ENCODE measurements at places on chromosomes 3 and 15.

DNA sequence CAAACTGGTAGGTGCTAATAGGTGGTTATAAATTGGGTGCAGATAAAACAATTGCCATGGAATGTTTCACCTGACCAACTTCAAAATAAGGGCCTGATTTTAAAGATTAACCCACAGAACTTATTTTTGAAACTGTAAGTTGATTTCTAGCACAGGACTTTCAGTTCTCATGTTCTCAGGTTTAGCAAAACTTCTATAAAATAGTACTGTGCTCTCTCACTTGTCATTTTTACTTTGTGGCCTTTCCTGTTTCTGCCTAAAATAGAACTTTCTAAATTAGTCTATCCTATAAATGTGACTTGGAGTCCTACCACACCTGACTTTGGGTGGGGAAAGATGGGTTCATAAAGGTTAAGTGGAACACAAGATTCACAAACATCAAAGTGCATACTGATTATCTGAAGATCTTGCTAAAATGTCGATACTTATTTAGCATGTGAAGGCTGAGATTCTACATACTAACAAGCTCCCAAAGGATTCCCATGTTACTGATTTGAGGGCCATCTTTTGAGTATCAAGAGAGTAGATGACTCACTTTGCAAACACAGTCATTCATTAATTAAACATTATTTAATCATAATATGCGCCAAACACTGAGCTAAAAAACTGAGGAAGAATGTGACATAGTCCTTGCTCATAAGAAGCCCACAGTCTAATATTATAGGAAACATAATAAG is 38.6 kb downstream of the BTLA start:
- no peak for DNase-seq

GRCh38 chr3:62688050-62688449 is 187.2 kb downstream of the CADPS start:
- no peak for DNase-seq

DNA sequence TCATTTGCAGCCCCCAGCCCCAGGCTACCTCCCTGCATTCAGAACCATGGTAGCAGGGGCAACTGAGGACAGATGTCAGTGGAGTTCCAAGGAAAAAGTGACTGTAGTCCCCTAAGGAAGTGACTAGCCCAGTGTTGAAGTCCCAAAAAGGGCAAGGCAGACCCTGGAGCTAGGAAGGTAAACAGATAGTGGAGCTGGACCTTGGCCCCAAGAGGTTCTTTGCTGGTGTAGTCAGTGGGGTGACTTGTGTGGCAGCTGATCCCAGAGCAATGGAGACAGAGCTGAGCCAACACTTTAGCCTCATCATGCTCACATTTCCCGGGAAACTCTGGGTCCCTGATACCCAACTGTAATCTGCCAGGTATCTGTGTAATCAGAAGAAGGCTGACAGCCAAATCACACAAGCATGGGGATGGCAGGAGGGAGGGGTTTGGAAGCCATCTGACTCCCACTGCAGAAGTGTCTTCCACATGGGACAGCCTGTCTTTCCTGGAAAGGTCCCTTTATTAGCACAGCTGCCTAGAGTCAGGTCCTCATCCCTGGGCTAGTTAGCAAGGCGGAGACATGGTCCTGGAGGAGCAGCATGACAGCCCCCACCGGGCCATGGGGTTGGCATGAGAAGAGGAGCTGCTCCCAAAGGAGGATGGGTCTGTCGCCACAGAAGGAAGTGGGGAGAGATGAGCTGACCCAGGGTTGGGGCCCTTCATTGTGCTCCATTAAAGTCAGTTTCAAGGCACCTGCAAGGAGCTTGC is 39.8 kb downstream of the PXYLP1 start:
- no peak for DNase-seq

GRCh38 chr3:164779816-164780215 is 298.5 kb downstream of the SI start:
- DNase-seq: no peak

DNA sequence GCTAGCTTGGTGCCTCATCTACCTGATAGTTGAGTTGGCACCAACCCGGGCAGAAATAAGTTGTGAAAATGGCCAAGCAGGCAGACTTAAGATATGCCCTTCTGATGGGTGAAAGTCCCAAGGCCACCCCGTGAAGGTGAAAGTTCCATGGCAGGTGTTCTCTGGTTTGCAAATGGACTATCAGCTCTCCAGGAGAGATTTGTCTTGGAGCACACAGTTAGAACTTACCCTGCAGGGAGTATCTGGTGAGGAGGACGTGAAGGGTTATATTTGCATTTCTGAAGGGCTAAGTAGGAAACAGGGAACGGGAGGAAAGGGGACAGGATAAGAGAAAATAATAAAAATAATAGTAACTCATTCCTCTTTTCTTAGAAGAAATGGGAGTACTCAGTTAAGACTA is 220.5 kb downstream of the TP63 start:
- DNase-seq: no peak

DNA sequence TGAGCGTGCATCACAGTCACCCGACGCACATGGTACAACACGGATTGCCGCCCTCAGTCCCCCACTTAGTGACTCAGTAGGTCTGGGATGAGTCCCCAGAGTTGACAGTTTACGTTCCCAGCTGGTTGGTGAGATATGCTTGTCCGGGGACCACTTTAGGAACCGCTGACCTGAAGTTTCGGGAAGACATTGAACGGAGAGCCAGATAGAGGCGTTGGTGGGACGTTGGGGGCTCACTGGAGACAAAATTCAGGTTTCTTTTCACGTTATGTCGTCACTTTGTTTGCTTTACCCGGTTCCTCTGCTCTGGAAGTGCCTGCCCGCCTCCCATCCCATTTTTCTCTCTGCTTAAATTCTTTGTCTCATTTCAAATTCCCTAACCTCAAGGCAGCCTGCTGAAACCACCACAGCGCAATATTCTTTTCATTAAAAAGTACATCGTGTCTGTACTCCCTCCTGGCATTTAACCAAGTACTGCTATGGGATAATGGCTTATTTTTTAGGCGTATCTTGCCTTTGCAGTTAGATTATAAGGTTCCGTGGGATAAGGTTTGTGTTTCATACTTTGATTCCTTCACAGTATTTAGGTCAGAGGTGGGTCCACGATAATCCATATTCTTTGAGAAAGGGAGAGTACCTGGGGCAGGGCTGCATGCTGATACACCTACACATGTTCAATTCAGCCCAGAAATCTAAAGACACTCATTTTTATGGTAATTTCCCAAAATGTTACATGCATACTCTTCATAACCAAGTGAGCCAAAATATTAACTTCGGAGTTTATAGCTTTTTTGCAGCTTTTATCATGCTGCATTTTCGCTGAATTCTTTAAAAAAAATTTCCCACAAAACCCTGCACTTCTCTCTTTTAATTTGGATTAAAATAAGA is 921 bp downstream of the LMLN start:
- no peak for DNase-seq

GRCh38 chr3:30795176-30795575 is 99.3 kb downstream of the GADL1 start:
- no peak for DNase-seq

- no peak for DNase-seq
Observed at GRCh38 chr3:155230382-155230781, 63.1 kb downstream of the STRIT1 start.

DNA sequence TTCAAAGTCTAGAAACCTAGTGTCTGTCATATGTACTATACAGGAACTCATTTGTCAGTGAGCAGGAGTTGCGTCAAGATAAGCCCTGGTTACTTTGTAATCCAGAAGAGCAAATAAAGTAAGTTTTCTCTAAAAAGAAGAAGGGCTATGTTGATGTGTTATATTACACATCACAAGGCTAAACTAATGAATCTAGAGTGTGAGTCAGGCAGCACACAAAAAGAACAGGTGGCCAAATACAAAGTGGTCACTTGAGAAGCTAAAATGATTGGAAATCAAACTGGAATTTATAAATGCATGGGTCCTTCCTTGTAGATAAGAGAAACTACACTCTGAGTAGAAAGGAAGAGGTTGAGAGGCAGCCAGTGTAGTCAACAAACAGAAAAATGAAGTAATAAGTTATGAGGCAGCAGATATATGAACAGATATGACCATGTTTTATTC is 771.6 kb downstream of the DIPK2A start:
- no peak for DNase-seq
